Keratinocyte (primary cell): ENCODE measurements at places on chromosomes 3 and 15.
A peak's percentile ranks its signal among the peaks of the same experiment; 100 is the strongest.

DNA sequence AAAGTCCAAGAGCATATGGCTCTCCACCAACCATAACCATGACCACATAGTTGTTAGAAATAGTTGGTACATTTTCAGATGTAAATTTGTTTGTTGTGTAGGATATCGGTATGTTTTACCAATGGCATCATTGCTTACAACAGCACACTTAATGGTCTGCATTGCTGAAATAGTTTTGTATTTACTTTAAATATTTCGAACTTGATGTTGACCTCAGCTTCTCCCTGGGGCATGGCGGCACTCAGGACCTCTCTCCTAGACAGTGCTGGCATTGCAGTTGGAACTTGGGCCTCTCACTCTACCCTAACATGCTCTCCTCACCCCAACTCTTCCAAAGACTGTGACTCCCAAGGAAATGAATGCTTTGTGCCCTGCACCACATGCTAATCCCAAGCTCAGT lies 5.0 kb downstream of the SLC22A13 start:
- no peak for DNase-seq

DNA sequence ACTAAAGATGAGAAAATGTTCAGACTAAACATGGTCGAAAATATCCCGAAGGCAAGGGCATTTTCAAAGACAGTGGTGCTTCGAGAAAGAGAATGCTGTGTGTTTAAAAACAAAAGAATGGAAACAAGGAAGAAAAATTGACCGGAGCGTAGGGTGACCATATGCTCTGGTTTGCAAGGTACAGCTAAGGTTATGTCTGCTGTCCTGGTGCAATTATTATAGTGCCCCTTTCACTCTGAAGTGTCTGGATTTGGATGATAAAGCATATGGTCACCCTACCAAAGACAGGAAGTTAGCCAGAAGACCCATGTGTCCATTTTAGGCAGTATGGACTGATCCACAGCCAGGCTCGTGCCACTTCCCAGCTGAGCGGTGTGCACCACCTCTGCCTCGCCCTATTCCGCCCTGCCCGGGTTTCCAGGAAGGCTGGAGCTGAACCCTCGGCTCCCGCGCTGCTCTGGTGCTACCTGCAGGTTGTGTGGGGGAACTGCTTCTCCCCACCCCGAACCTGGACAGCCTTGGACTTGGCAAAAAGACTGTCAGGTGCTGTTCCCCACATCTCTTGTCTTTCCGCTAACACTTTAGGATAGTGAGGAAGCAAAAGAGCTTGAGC lies 25.2 kb downstream of the GOLGA6D start:
- DNase-seq = peak; percentile 17

DNA sequence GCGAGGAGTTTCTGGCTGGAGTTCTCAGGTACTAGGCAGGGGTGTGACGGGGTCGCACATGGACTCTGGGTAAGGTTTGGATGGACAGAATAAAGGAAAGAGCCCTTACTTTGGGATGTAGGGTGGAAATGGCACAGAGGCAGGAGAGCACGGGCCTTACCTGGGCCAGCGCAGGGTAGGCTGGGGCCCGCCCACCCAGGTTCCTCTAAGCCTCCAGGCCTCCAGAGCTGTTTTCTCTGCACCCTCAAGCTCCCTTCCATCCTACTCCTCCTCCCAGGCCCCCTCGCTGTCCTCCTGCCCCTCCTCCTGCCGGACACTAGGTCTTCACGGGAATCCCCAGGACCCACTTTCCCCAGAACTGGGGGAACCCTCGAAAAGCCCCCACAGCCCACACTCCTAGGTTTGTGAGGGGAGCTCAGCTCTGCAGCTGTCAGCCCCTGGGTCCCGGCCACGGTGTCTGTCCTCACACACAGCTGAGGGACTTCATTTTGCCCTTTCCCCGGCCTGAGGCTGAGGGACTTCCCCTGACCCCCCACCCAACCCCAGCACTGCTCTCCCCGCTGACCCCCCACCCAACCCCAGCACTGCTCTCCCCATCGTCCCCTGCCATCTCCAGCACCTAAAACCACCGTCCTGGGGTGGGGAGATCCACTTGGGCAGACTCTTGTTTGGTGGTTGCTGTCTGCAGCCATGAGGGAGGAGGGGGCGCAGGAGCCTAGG lies 53.0 kb upstream of the PCSK6 start:
- DNase-seq = no peak

DNA sequence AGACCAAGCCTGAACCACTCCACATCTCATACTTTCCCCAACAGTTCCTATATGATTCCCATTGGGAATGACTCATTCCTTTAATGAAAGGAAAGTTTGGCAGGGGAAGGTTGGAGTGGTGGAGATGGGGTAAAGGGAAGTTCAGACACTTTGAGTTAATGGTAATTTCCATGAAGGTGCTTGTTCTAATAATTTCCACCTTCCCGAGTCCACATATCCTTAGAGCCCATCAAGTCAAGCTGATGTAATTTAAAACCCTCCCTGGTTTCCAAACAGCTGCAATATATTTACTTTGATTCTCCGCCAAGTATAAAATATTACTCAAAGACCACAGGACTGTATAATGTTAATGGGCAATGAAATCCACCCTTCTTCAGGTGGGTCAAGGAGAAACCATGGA lies 95.0 kb upstream of the GALNT15 start:
- no peak for DNase-seq

DNA sequence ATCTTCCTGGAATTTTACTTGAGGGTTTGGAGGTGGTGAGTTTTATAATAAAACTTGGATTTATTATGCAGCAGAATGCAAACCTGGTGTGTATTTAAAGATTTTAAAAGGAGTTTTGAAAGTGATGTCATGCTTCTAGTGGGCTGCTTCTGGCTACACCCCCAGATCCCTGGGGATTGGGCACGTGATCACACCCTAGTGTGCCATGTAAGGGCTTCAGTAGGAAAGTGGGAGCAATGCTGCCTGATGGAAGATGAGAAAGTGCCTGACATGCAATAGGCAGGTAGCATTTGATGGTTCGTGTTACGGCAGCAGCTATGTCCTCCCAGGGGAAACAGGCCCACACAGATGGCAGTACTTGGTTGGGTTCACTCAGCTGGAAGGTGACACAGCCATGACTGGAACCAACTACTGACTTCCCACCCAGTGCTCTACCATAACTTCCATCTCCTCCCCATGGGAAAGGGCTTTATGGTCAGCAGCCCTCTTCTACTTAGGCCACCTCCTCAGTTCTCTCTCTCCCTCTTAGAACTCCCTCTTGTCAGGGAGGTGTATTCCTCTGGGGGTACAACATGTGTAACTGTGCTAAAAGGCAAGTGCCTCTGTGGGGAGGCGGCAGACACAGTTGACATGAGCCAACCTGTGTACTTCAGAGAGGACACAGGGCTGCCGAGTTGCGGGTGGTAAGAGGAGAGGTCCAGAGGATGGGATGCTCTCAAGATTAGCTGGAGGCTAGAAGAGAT lies 5.6 kb downstream of the ITPKA start:
- DNase-seq = no peak

GRCh38 chr3:65904016-65904415 lies 134.7 kb downstream of the MAGI1 start:
- no peak for DNase-seq

DNA sequence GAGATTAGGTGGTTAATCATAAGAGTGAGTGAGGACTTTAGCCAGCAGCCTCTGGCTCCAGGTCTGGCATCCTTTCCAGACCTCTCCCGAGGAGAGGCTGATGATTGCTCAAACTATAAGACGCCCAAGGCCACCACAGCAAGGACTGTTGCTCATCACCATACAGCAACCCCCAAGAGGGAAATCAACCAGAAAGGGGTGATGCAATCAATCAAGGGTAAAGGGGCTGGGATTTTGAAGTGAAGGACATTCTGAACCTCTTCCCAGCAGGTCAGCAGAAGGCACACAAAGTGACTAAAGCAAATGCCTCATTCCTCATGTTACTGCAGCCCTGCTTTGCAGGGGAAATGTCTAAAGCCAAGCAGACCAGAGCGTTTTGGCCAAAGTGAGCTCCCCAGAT lies 247.3 kb upstream of the IGF1R start:
- DNase-seq = no peak

DNA sequence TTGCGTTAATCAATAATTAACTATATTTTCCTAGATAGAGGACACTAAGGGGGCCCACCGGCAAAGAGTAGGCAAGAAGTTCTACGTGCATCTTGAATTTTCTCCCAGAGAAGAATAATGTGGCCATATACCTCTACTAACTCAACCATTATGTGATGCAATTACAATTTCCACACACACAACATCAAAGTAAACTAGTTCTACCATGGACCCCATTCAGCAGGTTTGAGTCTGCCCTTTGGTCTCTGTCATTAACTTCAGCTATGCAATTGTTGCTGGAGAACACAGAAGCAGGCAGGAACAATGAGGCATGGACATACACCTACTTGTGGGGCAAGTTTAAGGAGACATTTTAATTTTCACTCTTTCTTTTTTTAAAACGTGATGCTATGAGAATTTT lies 705.9 kb downstream of the PDCD6IP start:
- no peak for DNase-seq

DNA sequence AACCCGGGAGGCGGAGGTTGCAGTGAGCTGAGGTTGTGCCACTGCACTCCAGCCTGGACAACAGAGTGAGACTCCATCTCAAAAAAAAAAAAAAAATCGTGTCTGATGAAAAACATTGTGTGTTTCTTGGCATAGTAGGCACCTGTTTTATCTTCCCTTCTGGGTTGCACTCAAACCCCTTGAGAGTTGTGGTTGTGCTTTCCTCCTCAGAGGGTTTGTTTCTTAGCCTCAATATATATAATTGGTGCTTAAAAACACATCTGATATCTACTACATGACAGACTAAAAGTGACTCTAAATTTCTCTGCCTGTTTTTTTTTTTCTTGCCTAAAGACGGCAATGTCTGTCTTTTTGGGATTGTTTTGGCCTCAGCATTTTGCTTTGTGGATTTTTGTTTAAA lies 7.6 kb downstream of the NR1D2 start:
- DNase-seq = no peak

GRCh38 chr15:50828610-50829206 lies 63.2 kb upstream of the SPPL2A start:
- DNase-seq = peak; percentile 11

GRCh38 chr3:20924646-20925385 lies 738.8 kb upstream of the SGO1 start:
- DNase-seq = no peak

DNA sequence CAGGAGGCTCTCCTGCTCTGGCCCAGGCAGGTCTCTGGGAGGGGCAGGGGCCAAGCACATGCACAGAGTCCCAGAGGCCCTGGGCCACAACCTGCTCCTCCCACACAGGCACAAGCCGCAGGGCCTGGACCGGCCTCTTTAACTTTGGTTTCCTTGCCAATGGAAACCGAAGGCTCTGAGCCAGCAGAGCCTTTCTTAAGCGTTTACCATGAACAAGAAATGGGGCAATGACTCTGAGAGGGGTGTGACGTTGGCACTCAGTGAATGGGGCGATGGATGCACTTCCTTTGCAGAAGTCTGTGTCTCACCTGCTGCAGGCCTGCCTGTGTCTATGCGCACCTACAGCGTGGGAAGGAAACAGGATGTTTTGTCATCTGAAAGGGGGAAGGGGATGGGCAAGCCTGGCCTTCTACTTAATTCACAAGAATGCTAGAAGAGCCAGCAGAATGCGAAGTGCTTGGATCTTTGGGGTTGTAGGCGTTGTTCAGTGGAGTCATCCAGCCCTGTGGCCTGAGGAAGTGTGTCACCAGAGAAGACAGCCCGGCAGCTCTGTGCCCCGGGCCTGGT lies 41.8 kb downstream of the IFT122 start:
- peak; percentile 35 for DNase-seq

DNA sequence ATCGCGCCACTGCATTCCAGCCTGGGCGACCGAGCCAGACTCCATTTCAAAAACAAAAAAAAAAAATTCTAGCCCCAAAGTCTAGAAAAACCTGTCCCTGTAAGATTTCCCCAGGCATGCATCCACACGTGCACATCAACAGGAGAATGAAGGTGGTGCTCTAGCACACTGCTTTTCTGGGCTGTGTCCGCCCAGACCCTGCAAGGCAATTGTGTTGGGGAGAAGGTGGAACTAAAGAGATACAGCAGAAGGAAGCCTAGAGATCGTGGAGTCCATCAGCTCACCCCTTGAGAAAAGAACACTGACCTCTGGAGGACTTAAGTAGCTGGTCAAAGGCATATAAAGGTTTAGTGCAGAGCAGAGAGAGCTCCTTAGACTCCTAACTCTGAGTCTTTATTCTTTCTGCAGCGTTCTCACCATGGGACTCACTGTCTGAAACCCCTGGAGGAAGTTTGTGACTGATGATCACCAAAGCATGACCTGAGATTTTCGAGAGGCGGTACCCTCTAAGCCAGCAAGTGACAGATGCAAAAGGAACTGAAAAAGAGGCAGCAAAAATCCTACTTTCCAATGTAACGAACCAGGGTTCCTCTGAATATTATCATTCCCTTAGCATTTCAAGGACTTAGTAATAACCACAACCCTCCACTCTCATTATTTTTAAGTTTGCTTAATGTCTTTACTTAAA lies 179.8 kb downstream of the MEX3B start:
- DNase-seq = no peak

DNA sequence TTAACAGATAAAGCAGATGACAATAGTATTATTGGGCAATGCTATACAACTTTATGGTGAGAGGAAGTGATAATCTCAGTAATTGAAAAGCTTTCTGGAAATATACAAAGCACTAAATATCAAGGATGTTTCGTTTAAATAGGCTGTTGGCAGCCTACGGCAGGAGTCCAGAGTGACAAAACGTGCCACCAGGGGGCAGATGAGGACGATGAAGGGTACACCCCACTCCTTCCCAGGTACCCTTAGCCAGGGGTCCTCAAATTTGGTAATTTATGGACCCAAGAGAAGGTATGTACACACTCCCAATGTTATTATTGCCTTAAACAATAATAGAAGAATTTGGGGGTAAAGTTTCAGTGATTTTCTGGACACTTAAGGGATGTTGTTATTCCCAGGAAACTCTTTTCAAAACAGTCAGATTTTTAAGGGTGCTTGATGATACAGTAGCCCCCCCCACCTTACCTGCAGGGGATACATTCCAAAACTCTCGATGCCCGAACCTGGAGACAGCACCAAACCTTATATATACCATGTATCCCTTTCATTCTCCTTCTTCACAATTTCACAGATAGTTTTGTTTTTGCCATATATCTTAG lies 1.4 kb upstream of the MAGEL2 start:
- DNase-seq = no peak

- no peak for DNase-seq
Observed at GRCh38 chr15:89132611-89133507, 44.6 kb downstream of the ABHD2 start.

DNA sequence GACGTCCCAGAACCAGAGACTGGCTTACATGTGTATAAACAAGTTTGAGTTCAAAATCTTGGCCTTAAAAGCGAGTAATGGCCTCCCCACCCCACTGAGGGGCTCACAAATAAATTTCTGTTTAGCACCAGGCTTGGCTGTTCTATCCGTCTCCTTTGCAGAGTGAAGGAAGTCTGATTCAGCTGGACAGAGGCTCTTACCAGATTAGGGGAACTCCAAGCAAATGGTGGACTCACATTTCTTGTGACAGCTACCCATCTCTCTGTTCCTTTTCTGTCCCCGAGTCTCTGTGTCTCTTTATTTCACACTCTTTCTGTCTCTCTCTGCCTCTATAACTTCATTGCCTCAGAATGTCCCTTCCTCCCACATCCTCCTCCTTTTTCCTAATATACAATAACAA lies 62.7 kb downstream of the DGKG start:
- no peak for DNase-seq

- DNase-seq = no peak
Observed at GRCh38 chr3:194364652-194365434, 4.7 kb downstream of the LRRC15 start.
